ENCODE measurements at places on chromosomes 12 and 14. TPM values are rescaled to one million over a fixed set of nuclear protein-coding genes. Genes with fewer than 3 reads are reported as not detected.

DNA sequence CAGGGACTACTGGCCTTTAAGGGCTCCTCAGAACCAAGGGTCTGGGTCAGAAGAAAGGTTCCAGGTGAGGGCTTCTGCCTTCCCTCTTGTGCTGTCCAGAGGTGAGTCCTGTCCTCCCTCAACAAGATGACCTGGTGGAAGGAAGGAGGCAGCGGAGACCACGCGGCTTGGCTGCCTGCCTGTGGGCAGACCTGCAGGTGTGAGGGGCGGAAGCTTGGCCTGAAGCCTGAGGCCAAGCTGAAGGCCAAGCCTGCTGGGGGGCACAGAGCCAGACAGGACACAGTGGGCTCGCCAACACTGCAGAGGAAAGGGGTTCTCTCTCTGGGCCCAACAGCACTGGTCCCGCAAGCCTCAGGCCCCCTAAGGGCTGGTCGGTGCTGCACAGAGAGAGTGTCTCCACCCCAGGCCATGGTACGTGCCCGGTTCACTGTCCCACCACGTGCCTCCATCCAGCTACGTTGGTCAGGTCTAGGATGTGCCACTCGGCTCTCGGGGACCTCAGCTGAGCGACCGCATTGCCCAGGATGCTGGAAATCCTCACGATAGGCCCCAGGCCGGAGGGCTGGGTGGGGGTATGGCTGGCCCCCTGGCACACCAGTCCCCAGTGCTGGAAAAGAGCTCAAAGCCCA is 170.0 kb upstream of the PRMT8 start:
- no peak for DNase-seq

DNA sequence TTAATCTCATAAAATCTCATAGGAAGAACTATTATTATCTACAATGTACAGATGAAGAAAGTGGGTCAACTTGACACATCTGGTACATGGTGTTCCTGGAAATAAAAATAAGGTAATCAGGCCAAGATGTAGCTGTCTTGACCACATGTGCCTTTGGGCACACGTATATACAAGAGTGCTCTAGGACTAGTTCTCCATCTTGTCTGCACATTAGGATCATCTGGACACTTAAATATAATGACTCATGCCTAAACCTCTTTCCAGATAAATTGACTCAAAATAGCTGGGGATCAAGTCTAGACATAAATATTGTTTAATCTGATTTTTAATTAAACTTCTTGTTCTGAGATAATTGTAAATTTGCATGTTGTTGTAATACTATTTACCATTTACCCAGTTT is 182.6 kb downstream of the CNTN1 start:
- DNase-seq, result no peak

- DNase-seq, result no peak
Observed at GRCh38 chr14:80982711-80983110, 27.3 kb downstream of the TSHR start.

PLCZ1 gene
- total RNA-seq, result not detected
